Right kidney (tissue), 9 donors: ENCODE measurements at places on chromosomes 4 and X.

- DNase-seq = no peak
Measured at GRCh38 chr4:110678517-110679227, 55.8 kb upstream of the PITX2 start.

GRCh38 chrX:103356130-103356798 lies at the start of gene TCEAL9:
Gene TCEAL9, plus strand, starts transcription at chrX:103356506. Its CDS starts 1,179 bp downstream, at chrX:103357685.
- peak; percentile 72 for DNase-seq

DNA sequence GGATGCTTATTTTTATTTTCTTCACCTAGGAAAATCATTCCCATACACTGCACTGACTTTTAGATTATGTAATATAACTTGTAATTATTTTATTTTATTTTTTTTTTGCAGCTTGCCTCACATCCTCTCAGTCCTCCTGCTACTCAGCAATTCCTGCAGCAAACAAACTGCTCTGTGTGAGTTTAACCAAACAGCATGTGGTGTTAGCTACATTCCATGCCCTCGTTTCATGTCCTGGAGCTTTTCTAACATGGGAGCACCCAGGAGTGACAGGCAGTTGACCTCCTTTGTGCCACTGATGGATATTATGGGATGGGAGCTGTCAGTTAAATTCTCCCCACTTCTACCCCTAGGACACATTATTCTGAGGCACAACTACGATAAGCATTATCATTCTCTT lies 24.8 kb downstream of the CXCL1 start:
- DNase-seq = no peak

DNA sequence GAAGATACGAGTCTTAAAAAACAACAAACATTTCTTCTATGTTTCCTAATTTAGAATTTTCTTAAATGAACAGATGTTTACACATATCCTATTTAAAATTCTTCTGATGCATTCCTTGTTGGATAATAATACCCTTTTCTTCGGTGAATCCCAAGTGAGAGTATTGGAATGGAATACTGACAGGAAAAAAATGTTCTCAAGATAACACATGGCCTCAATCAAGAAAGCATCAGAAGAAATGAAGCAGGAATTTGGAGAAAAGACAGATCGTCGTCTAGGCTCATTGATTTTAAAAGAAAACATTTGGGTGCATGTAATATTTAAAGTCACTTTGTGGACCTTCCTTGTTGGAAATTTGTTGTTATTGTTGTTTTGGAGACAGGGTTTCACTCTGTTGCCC lies 196.9 kb upstream of the ANK2 start:
- DNase-seq = no peak

DNA sequence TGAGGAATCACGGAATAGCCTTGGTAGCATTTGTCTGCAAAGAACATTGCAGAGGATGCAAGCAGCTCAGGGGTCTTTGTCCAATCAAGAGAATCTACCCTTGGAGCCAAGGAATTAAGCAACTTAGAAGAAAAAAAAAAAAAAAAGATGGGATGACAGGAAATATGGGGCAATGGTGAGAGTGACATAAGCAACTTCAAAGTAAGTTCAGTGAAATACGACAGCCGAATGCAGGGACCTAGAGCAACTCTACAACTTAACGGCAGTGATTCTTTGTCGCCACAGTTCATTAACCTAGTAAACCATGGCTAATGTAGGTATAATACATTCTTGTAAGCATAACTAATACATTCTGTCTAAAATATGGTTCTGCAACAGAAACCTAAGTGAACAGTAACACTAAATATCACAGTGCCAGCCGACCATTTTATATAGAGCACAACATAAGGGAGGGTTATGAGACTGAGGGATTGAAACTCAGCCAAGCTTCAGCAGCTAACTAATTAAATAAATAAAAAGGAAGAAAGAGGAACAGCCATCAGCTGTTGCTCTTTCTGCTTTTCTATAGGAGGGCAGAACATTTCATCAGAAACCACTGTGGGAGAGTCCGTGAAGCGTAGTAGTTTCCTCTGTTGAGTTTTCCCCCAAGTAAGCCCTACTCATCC lies 74.7 kb downstream of the PPARGC1A start:
- peak; percentile 31 for DNase-seq

- peak; percentile 19 for DNase-seq
Measured at GRCh38 chr4:145736241-145736831, 56.4 kb downstream of the C4orf51 start.

GRCh38 chr4:154506253-154506652 lies 14.7 kb upstream of the DCHS2 start:
- DNase-seq = no peak

DNA sequence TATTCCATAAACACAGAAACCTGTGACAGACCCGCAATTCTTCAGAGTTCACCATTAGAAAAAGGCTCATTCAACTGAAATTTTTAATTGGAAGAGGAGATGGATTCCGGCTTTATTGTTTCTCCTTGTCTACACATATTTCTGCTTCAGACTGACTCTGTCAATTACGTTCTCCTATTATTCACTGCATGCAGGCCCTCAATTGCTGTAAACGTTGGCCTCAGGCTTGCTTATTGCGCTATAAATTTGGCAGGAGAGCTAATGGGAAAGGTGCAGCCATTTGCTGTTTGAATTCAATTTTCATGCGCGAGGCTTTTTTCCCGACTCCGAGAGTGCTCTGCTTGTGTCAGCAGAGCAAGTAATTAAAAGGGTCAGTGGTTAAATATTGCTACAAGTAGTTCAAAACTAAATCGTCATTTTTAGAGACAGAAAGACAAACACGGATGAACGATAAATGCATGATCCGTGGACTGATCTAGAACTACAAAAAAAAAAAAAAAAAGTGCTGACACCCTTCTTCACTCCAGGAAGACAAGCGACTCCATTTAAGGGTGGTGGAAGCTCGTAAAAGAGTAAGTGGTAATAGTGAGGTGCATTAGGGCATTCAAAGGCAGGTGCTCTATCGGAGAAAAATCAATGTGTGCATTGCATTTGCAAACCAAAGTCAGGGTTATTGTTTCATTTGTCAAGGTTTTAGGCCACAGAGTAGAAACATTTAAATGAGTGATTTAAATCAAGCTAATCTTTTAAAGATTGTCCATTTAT lies 841.6 kb upstream of the FRG1 start:
- DNase-seq = no peak

GRCh38 chr4:42293967-42294813 lies 103.1 kb upstream of the SHISA3 start:
- DNase-seq = no peak

DNA sequence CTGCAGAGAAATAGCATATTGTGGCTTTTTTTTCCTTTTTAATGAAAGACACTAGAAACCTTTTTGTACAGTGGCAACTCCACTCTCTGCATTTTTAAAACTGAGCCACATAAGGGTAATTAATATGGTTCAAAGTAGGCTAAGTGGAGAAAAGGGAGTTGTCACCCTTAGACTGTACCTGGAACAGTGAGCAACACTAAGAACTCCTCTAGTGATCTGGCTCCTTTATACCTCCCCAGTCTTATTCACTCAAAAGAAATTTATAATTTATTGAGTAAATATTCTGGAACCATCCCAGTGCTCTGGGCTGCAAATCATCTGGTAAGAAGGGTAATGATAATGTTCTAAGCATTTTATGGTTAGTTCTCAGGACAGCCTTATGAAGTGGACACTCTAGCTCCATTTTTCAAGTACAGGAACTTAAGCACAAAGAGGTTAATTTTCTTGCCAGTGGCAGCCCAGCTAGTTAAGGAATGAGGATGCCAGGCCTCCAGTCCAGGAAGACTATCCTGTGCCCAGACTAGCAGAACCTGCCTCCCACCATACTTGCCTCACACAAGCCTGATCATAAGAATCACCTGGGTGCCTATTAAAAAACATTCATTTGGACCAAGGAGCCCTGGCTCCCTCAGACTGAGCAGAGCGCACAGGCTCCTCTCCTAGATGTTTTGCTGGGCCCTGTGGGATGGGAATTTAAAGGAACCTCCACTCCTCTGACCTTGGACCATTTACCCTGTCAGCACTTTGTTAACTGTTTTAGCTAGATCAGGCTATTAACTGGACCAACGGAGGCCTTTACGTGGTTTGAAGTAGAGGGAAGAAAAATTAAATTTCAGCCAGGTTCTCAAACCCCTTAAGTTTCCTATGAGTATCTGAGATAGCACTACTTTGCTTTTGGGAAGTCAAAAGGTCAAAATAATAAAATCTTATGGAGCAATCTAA lies 102.6 kb downstream of the PDE5A start:
- no peak for DNase-seq

GRCh38 chrX:47574547-47575301 lies 7.5 kb upstream of the TIMP1 start:
- no peak for DNase-seq

DNA sequence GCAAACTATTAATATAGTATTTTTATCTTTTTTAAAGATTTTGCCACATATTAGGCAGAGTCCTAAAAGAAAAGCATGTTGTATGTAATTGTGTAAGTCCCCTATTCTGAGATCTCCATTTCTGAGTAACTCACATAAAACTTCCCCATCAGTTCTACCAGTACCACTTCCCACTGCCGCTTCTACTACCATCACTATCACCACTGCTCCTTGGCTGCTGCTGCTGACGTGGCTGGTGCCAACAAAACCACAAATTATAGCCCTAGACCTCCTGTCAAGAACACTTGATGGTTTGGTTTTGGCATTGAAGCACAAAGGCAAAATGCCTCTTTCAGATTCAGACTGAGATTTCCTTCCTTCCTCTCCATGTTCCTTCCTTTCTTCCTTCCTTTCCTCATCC lies 106.4 kb downstream of the MMRN1 start:
- no peak for DNase-seq

DNA sequence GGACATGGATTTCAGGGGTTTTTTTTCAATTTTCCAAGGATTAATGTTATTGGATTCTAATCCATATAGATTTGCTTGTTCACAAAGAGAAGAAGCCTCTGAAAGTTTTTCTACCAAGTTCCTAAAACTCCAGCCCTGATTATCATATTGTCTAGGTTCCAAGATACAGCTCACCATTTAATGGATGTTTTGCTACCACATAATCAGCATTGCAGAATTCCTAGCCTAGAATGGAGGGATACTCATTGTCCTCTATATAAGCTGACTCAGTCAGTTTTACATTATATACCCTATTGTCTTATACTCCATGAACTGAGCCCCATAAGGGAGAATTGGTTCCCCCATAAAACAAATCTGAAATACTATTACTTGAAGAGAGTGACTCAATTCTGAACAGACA lies 664.7 kb upstream of the FAM241A start:
- no peak for DNase-seq

- no peak for DNase-seq
Measured at GRCh38 chr4:165410214-165410613, 31.4 kb downstream of the CPE start.

- peak; percentile 76 for DNase-seq
Measured at GRCh38 chrX:46573892-46574773, 568 bp downstream of the CHST7 start.

GRCh38 chr4:113555868-113556267 lies 205.7 kb downstream of the CAMK2D start:
- DNase-seq = no peak

GRCh38 chr4:38762560-38762959 lies 20.2 kb downstream of the TLR10 start:
- no peak for DNase-seq

DNA sequence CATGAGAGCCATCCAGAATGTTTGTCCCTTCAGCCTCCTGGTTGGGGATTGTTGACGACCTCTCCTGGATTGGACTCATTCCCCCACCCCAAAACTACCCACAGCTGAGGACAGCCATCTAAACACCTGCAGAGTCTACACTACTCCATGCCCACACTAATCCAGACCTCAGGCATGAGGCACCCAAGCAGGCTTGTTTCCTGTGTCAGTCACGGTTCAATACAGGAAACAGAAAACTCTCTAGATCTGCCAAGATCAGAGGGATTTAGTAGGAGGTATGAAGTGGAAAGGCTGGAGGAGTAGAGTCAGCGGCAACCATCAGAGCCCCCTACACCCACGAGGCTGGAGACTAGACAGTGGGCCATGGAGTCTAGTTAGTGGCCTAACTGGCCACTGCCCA lies 37.7 kb downstream of the HAND2 start:
- no peak for DNase-seq

- DNase-seq = no peak
Measured at GRCh38 chr4:10151182-10151581, 34.6 kb upstream of the WDR1 start.

DNA sequence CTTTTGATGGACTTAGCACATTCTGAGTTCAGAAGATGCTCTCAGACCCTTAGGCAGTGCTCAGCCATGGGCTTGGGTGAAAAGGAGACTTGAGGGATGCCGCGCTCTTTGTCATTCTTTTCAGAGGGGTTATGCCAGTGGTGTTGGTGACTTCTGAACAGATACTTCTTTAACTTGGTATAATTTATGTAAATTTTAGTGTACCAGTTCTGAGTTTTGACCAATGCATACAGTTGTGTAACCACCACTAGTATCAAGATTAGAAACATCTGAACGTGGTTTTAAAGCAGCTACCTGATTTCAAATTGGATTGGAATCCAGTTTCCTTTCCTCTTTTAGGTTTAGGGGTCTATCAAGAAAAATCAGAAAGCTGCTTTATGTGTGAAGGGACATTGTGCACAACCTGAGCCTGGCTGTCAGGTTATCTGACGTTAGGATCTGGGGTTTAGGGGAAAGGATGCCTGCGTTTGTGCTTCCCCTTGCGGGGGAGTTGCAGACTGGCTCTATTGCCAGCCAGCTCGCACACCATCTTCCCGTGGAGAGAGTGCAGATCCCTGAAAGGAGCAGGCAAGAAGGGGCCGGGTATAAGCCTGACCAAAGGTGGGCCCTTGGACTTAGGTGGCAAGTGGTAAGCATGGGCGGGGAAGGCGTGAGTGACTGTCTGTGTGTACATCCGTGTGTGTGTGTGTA lies 19.0 kb downstream of the SMS start:
- DNase-seq = no peak

- DNase-seq = no peak
Measured at GRCh38 chr4:8230033-8230432, 30.9 kb downstream of the SH3TC1 start.

GRCh38 chrX:13570261-13570605 lies 832 bp downstream of the EGFL6 start:
- DNase-seq = peak; percentile 19

DNA sequence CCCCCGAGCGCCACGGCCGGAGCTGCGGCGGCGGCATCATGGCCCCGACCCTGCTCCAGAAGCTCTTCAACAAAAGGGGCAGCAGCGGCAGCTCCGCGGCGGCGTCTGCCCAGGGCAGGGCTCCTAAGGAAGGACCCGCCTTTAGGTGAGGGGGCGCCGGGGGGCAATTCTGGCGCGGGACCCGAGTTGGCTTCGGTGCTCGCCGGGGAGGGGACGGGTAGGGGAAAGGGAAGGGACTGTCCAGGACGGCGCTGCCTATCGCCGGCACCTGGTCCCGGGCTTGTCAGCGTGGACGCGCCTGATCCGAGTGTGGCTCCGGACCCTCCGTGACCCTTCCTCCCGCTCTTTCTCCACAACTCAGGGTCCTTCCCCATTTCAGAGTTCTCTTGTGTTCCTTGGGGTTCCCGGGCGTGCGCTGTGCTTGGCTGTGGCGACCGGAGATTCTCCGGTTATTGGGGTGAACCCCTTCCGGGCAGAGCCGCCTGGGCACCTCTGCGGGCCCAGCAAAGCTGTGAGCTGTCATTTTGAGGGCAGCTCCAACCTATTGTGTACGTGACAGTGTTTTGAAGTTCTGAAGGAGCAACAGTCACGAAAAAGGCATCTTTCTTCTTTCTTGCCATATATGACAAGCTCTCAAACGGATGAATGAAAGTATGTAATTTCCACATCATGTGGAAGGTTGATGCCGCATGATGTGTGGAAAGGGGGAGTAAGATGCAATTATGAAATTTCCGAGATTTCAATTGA lies 522 bp downstream of the FNIP2 start:
- peak; percentile 81 for DNase-seq

- no peak for DNase-seq
Measured at GRCh38 chr4:97892592-97893266, 250.5 kb downstream of the STPG2 start.

- DNase-seq = no peak
Measured at GRCh38 chrX:49868739-49869138, 10.5 kb upstream of the USP27X start.
